ENCODE measurements at places on chromosomes 5 and 9.
A peak's percentile ranks its signal among the peaks of the same experiment; 100 is the strongest.

GRCh38 chr5:75018805-75019587 is 33.4 kb downstream of the GCNT4 start:
- no peak for DNase-seq

DNA sequence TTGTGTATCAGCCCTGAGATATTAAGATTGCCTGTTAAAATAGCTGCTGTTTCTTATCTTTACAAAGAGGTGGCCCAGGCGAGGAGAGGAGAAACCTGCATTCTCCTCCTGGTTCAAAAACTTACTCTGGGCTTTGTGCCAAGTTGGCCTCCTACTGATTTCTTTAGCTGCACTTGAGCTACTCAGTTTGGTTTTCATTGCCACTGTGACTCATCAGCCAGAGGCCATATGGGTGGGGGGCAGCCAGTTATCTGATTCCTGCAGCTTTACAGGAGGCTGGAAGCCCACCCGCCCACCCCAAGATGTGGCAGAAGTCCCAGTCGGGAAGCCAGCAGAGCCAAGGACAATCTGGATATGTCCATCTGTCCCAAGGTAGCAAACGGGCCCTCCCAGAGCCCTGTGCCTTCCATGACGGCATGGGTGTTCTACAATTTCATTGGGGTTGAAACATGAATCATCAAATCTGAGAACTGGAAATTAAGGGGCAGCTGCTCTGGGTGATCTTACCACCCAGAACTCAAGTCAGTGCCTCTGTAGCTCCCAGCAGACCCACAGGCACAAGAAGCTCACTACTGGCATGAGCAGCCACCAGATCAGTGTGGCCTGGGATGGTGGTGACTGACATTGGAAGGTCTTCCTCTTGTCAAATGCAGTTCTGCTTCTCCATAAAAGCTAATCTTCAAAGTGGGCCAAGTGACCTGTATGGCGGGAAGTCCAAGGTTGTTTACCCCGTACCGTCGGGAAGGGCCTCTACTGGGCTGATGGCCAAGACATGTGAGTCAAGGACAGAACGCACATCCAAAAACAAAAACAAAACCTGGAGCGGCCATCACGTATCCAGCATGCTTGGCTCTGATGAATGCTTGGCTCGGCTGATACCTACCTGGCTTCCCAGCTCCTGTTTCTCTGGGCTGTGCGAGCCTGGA is 15.6 kb downstream of the FCN2 start:
- peak; percentile 16 for DNase-seq

GRCh38 chr5:132013006-132013689 is 1.7 kb upstream of the ACSL6 start:
- no peak for DNase-seq

DNA sequence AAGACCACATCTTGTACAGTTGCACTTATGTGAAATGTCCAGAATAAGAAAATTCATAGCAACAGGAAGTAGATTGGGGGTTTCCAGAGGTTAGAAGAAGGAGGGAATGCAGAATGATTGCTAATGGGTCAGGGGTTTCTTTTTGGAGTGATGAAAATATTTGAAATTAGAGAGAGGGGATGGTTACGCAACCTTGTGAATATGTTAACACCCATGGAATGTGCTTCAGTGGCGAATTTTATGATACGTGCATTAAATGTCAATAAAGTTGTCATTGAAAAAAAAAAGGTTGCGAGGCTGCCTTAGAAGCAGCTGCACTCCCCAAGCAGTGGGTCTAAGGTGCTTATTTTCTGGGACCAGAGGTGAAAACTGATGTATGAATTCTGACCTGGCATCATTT is 64.4 kb upstream of the SUB1 start:
- no peak for DNase-seq

DNA sequence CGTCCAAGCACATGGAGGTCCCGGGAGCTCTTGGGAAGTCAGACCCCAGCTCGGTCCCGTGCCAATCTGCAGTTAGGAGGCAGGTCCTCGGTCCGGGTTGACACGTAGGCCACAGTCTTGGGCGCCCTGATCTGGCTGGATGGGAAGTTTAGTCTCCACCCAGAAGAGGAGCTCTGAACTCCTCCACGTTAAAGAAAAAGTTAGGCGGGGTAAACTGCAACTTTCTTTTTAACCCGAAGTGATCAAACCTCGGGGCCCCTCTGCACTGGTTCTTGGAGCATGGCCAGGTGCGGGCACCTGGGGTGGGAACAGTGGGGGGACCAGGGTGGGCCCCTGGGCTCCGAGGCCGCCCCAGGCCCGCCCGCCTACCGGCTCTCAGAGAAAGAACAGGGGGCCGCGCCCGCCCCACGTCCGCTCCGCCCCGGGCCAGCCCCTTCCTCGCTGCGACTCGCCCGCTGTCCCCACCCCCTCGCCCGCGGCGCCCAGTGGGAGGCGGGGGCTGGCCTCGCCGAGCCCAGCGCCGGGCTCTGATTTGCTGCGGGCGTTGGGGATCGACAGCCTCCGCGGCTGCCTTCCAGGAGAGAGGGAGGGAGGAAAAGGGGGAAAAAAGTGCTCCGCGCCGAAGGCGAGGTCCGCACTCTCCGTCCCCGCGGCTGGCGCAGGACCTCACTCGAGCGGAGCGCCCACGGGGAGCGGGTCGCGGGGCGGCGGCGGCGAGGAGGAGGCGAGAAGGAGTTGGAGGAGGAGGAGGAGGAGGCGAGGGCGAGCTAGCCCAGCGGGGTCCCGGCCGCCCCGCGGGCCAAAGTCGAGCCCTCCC is at the start of gene COL5A1:
COL5A1 (plus strand) TSS at position 631 of the 817 bp plus-strand sequence. CDS start 385 bp downstream, outside the sequence.
- DNase-seq = no peak

DNA sequence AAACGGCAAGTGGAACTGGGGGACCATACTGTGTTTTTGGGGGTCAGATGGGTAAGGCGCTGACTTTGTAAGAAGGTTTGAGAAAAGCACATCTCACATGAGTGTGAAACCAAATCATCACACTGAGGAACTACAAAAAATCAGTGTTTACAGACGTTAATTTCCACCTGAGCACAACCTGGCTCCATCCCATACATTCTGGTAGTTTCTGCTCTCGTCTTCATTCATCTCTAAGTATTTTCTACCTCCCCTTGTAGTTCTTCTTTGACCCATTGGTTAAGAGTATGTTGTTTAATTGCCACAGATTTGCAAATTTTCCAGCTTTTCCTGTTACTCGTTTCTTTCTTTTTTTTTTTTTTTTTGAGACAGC is 8.9 kb upstream of the DPP7 start:
- DNase-seq = no peak

- DNase-seq = no peak
Observed at GRCh38 chr5:174693697-174694385, 30.5 kb upstream of the MSX2 start.

- no peak for DNase-seq
Observed at GRCh38 chr5:82285206-82285605, 7.1 kb upstream of the RPS23 start.

DNA sequence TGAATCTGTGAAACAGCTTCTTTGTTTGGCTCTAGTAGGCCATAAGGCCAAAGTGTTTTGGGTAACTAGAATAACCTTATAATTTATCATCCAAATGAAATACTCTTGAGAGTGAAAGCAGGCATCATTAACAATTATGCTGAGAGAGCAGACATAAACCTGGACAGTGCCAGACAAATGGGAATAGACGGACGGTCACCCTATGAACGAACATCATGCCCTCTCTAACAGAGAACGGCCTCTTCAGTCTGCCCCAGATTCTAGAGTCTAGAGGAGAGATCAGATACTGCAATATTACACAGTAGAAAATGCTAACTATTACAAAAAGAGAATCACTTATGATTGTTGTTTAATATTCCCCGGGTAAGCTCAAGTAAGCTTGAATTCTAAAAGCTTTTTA is 68.5 kb downstream of the APBA1 start:
- DNase-seq = no peak

DNA sequence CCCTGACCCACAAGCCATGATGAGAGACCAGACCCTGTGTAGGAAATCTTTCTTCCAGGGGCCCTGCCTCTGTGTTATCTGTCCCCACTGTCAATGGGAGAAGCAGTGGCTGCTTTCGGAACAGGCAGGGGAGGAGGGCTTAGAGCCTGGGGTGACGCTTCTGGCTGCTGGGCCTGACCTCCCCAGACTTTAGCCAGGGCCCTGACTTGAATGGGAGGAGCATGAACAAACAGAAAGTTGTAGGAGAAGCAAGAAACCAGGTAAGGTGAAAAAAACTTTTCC is 12.2 kb upstream of the GPX3 start:
- DNase-seq = no peak

DNA sequence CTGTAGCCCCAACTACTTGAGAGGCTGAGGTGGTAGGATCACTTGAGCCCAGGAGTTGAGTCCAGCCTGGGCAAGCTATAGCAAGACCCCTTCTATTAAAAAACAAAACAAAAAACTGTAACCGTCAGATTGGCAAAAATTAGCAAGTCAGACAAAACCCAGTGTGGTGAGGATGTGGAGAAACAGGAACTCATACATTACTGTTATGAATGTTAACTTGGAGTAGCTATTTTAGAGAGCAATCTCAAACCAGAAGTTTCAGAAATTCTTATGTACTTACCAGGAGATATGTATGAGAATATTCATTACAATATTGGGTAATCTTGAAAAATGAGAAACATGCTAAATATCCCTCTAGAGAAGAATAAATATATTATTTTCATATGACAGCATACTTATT is 120.3 kb downstream of the INVS start:
- no peak for DNase-seq

GRCh38 chr5:154829589-154830218 is 20.7 kb downstream of the FAXDC2 start:
- DNase-seq = peak; percentile 26

GRCh38 chr9:27468000-27468399 is 56.1 kb upstream of the IFNK start:
- no peak for DNase-seq

DNA sequence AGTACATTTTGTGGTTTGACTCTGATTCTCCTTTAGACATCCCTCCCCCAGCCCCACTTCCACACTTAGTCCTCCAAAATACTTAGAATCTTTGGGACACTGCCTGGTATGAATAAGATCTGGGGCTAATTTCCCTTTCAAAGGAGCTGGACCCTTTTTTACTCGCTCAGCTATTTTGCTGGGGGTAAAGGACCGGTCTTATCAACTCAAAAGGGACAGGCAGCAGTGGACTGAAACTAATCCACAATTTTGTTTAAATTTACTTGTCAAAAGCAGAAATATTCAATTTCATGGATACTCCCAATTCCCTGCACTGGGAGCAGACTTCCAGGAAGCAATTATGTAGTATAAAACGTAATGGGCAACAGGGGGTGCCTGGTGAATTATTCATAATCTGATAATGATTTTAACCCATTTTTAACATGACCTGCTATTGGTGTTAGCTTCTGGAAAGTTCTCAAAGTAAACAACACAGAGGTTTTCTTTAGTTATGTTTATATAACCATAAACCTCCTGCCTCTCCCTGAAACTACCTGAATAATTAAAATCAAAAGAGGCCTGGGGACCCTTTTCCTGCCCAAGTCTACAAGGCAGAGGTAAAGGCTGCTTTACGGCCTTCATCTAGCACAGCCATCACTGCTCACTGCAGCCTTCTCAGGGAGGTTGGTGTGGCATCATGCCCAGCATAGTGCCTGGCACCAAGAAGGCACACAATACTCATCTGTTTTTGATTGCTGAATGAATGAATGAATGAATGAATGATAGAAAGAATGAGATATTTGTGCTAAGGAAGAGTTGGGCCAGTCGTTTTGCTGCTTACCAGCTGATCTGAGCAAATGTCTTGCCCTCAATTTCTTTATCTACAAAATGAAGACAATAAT is 44.2 kb upstream of the GNPDA1 start:
- no peak for DNase-seq

GRCh38 chr9:121268598-121268850 is 562 bp downstream of the GSN start:
- no peak for DNase-seq

GRCh38 chr5:113199122-113199905 is 222.7 kb downstream of the DCP2 start:
- DNase-seq = no peak

DNA sequence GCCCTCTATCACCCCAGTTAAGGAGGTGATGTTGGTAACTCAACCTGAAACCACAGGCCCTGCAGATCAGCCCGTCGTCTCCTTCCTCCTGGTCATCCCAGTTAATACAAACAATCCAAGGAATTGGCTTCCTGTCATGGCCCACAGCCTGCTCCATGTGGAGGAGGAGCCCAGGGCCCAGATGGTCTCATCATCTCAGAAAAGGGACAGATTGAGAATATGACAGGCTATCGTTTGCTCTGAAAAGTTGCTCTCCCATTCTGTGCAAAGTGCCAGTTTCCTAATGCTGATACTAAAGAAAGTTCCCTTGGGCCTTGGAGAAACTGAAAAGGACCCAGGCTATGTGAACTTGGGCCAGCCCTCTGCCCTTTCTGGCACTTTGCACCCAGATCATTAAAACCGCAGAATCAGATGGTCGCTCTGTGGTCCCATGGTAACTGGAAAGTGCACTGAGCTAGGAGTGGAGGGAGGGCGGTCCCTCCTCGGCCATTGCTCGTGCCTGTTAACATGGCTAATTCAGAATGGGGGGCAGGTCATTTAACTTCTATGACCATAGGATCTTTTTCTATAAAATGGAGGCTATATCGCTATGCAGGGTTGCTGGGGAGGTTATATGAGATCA is 675 bp upstream of the SPAAR start:
- peak; percentile 82 for DNase-seq

DNA sequence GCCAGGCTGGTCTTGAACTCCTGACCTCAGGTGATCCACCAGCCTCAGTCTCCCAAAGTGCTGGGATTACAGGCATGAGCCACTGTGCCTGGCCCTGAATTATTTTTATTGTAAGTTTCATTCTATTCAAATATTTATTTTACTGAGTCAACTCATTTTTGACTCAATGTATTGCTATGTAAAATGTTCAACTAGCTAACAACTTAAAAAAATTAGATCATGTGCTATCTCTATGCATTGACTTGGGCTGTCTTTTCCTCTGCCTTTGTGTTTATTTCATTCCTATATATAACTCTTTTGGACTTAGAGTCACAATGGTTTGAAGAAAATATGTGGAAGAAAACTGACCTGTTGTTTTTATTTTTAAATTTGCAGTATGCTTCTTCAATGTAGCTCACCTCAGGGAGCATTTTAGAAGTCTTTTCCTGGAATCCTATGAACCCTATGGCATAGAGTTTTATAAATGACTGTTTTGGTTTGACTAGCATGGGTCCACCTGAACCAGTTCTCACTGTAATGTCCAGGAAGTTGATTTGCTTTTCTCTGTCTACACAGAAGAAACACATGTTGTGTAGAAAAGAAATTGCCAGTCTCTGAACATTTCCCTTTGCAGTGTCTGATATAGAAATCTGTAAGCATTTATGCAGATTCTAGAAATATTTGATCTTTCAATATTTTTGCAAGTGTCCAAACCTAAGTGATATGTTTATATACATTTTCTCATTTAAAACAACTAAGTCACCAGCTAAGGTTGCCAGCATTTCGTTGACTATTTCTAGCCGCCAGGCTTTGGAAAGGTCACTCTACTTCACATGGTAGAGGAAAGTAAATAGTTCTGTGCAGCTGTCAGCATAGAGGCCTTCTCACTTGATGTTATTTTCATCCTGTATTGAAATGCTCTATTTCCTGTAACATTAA is 138.8 kb downstream of the PCSK1 start:
- no peak for DNase-seq

- DNase-seq = no peak
Observed at GRCh38 chr9:88775037-88775471, 216.2 kb upstream of the S1PR3 start.
